ENCODE measurements at places on chromosomes 2 and 18.

DNA sequence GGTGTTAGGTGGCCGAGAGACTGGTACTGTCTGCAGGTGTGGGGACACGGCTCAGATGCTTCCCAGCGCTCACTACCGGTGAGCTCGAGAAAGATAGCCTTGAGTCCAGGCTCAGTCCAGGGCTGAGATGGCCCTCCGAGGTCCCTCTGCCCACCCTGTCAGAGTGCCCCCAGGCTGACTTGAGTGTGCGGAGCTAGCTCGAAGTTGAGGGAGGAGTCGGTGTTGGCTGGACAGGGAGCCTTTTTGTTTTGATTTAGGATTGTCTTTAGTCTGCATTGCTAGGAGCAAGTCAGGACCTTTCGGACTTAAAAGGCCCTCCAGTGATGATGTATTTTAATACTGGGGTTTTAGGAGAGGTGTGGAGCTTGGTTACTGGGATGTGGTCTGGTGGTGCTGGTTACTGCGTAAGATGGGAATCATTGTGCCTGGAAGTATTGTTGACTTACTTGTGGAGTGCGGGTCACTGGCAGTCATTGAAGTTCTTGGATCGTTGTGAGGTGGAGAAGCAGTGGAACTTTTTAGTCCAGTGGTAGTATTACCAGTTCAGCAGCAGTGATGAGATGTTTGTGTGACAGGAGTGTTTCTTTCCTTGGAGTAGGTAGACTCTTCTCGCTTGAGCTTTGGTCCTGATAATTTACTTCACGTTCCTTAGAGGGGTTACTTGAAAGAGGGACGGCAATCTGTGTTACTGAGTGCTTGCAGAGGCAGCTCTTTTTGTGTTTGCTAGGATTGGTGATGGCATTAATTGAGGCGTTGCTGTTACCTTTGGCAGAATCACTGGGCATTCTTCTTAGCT is 633 bp downstream of the KIAA1328 start:
- peaks cover 31% of the 10 kb centered on the region for H3K4me1 ChIP-seq
- no peak for DNase-seq
- H3K27me3 ChIP-seq, result no peaks in the 10 kb centered on the region

GRCh38 chr2:76584474-76584873 is 873.8 kb upstream of the GCFC2 start:
- no peak overlapping the region for H3K27ac ChIP-seq
- no peaks in the 10 kb centered on the region for H3K36me3 ChIP-seq
- no peaks in the 10 kb centered on the region for H3K27me3 ChIP-seq
- no peak overlapping the region for H3K4me3 ChIP-seq
- H3K4me1 ChIP-seq, result no peaks in the 10 kb centered on the region

- no peak overlapping the region for H3K27ac ChIP-seq
- peaks cover 2% of the 10 kb centered on the region for H3K36me3 ChIP-seq
- H3K4me3 ChIP-seq, result no peak overlapping the region
- DNase-seq, result no peak
Observed at GRCh38 chr2:7111626-7112025, 194.4 kb downstream of the RNF144A start.

DNA sequence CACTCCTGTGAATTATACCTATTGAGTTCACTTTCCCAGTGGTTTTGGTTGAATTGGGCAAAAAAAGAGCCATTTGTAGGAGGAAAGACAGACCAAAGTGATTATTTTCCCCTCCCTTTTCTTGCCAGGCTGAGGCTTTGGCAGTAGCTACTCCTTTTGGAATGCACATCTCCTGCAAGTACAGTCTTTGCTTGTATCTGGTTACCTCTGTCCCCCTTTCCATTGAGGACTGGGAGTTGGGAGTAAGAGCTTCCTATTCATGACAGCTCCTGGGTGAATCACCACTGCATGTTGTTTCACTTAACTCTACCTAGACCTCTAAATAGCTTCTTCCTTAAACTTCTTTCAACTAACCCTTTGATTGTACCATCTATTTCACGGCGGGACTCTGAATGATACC is 695.3 kb upstream of the ZNF804A start:
- no peak overlapping the region for H3K27ac ChIP-seq
- DNase-seq, result no peak
- no peaks in the 10 kb centered on the region for H3K36me3 ChIP-seq
- no peak overlapping the region for H3K4me3 ChIP-seq
- no peaks in the 10 kb centered on the region for H3K27me3 ChIP-seq
- no peaks in the 10 kb centered on the region for H3K4me1 ChIP-seq

- no peaks in the 10 kb centered on the region for H3K27me3 ChIP-seq
- H3K4me3 ChIP-seq, result no peak overlapping the region
- peaks cover 6% of the 10 kb centered on the region for H3K4me1 ChIP-seq
- H3K27ac ChIP-seq, result no peak overlapping the region
- no peak for DNase-seq
- H3K36me3 ChIP-seq, result no peaks in the 10 kb centered on the region
Observed at GRCh38 chr18:35571138-35571537, 10.4 kb upstream of the GALNT1 start.

DNA sequence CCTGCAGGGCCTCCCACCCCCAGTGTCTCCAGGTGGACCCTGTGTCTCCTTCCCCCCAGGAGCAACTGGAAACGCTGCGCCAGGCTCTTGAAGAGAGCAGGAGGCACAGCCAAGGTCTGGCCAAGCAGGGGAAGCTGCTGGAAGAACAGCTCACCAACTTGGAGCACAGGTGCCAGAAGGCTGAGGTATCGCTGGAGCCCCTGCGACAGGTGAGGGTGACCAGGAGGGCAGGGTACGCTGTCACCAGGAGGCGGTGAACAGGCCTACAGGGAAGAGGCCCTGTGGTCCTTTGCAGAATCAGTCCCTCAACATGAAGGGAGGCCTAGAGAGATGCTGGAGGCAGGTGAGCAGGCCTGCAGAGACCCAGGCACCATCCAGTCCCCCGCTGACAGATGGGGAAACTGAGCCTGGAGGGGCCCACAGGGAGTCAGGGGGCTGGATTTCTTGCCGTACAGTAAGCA is 15.6 kb upstream of the SNED1 start:
- H3K27me3 ChIP-seq, result peaks cover 10% of the 10 kb centered on the region
- no peak overlapping the region for H3K27ac ChIP-seq
- no peak overlapping the region for H3K4me3 ChIP-seq
- peaks cover 4% of the 10 kb centered on the region for H3K4me1 ChIP-seq

GRCh38 chr18:40013001-40013609 is 1941.9 kb upstream of the PIK3C3 start:
- H3K27ac ChIP-seq, result no peak overlapping the region
- H3K36me3 ChIP-seq, result no peaks in the 10 kb centered on the region
- H3K4me1 ChIP-seq, result no peaks in the 10 kb centered on the region
- no peaks in the 10 kb centered on the region for H3K27me3 ChIP-seq
- no peak overlapping the region for H3K4me3 ChIP-seq

- peaks cover 62% of the 10 kb centered on the region for H3K27me3 ChIP-seq
- no peak overlapping the region for H3K4me3 ChIP-seq
- H3K36me3 ChIP-seq, result no peaks in the 10 kb centered on the region
- DNase-seq, result peak; percentile 13
- H3K27ac ChIP-seq, result peak overlapping the region; percentile 68
Observed at GRCh38 chr2:20106746-20107145, 55.3 kb upstream of the LAPTM4A start.

DNA sequence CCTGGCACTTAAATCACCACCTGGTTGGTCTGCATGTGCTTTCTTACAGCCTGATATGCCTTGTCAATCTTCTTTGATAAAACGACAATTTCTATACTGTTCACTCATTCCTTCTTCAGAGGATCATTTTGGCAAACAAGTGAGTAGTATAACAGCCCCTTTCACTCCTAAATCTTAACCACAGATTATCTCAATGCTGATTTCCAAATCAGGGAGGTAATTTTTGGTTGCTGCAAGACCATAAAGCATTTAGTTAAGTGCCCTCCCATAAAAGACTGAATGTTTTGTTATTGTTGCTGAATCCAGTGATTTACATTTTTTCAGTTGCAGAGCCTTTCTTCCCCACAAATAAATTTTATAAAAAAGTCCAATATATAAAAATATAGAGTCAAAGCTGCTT is 129.2 kb upstream of the CYP26B1 start:
- DNase-seq, result no peak
- no peaks in the 10 kb centered on the region for H3K4me1 ChIP-seq
- no peak overlapping the region for H3K27ac ChIP-seq

- H3K27me3 ChIP-seq, result no peaks in the 10 kb centered on the region
- no peak overlapping the region for H3K4me3 ChIP-seq
- DNase-seq, result no peak
- no peaks in the 10 kb centered on the region for H3K4me1 ChIP-seq
Observed at GRCh38 chr2:179511105-179511789, 246.6 kb upstream of the SESTD1 start.

DNA sequence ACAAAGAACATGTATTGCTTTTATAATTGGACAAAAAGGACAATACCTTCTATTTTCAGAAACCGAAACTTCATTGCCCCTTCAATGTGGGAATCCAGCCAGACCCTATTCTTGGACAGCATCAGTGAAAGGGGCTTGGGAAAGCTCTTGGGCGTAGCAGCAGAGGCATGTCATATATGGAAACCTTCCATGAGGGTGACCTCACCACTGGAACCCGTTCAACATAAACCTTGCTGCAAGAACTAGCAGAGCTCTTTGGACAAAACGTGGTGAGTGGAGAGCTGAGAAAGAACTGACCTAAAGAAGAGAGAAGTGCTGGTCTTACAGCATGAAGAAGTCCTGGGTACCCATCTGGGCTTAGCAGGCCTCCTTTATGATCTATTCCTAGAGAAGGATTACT is 22.7 kb upstream of the ACTG2 start:
- no peaks in the 10 kb centered on the region for H3K27me3 ChIP-seq
- no peaks in the 10 kb centered on the region for H3K4me1 ChIP-seq
- no peak overlapping the region for H3K27ac ChIP-seq
- no peaks in the 10 kb centered on the region for H3K36me3 ChIP-seq

- H3K4me1 ChIP-seq, result peaks cover 7% of the 10 kb centered on the region
- no peak overlapping the region for H3K4me3 ChIP-seq
- H3K36me3 ChIP-seq, result peaks cover 2% of the 10 kb centered on the region
Observed at GRCh38 chr2:45897842-45898241, 246.4 kb downstream of the PRKCE start.

DNA sequence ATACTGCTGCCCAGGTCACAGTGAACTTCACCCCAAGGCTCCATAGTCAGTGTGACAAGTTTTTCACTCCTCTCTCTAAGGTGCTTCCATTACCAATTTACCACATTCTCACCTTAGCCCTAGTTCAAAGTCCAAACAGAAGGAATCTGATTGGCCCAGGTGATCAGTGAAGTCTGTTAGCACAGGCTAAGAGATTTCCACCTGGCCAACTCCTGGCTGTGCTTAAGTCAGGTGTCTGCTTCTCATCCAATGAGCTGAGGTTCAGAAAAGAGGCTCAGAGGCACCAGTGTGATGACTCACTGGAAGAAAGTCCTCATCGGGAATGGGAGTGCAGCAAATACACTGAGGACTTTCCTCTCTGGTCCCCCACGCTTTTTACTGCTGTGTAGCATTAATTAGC is 164.4 kb upstream of the MGAT5 start:
- H3K4me1 ChIP-seq, result no peaks in the 10 kb centered on the region
- H3K27me3 ChIP-seq, result peaks cover 22% of the 10 kb centered on the region
- DNase-seq, result no peak
- H3K27ac ChIP-seq, result no peak overlapping the region
- H3K36me3 ChIP-seq, result no peaks in the 10 kb centered on the region
- H3K4me3 ChIP-seq, result no peak overlapping the region

DNA sequence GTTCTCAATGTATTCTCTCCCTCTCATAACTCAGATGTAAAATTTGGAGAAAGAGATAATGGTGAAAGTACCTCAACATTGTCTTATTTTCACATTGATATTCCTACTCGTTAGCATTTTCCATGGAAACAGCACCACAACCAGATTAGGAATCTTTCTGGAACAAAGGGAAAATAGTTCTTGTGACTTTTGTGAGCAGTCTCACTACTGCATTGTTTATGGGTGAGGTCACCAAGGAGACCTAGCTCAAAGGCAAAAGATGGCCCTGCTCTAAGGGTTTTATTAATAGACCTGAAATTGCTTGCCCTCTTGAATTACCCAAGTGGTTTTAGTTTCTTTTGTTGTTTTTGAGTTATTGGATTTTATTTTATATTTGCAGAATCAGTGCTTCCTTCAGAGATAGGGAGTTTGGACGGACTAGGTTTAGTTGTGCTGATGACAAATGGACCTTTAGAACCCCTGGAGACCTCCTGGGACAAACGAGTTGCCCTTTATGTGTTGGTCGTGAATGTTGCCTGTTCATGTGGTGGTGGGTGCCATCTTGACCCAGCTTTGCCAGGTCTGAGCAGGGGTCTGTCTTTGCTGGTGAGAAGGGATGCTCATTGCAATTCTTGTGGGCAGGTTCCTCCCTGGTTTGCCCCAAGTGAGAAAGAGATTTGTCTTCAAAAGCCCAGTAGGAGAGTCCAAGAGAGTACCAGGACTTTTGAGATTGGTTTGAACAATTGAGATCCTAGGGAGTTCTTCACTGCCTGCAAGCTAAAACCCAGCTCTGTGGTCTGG is 58.1 kb downstream of the INPP4A start:
- H3K4me3 ChIP-seq, result no peak overlapping the region
- H3K4me1 ChIP-seq, result peaks cover 64% of the 10 kb centered on the region
- no peak for DNase-seq
- peak overlapping the region; percentile 80 for H3K27ac ChIP-seq
- no peaks in the 10 kb centered on the region for H3K27me3 ChIP-seq

GRCh38 chr18:55999641-56000040 is 411.6 kb upstream of the TCF4 start:
- no peaks in the 10 kb centered on the region for H3K27me3 ChIP-seq
- DNase-seq, result no peak
- H3K36me3 ChIP-seq, result no peaks in the 10 kb centered on the region
- no peaks in the 10 kb centered on the region for H3K4me1 ChIP-seq
- H3K4me3 ChIP-seq, result no peak overlapping the region
- no peak overlapping the region for H3K27ac ChIP-seq

GRCh38 chr2:1488851-1489250 is 75.6 kb downstream of the TPO start:
- no peaks in the 10 kb centered on the region for H3K27me3 ChIP-seq
- H3K36me3 ChIP-seq, result no peaks in the 10 kb centered on the region
- peaks cover 6% of the 10 kb centered on the region for H3K4me1 ChIP-seq
- peak overlapping the region; percentile 53 for H3K27ac ChIP-seq
- no peak overlapping the region for H3K4me3 ChIP-seq
- DNase-seq, result no peak

All from T-helper 17 cell (primary cell).